ENCODE measurements at places on chromosomes 4 and X. TPM values are rescaled to one million over a fixed set of nuclear protein-coding genes. Genes with fewer than 3 reads are reported as not detected.
A peak's percentile ranks its signal among the peaks of the same experiment; 100 is the strongest.

GRCh38 chrX:73127700-73128241, 48.5 kb upstream of the PABPC1L2A start:
- peak; percentile 2 for DNase-seq

- no peak for DNase-seq
These were observed 9.5 kb upstream of the QRFPR start for GRCh38 chr4:121390335-121390734.

The ATP1B4 gene
- total RNA-seq, result not detected

GRCh38 chrX:131565909-131566308, 22.0 kb downstream of the OR13H1 start:
- DNase-seq, result no peak

DNA sequence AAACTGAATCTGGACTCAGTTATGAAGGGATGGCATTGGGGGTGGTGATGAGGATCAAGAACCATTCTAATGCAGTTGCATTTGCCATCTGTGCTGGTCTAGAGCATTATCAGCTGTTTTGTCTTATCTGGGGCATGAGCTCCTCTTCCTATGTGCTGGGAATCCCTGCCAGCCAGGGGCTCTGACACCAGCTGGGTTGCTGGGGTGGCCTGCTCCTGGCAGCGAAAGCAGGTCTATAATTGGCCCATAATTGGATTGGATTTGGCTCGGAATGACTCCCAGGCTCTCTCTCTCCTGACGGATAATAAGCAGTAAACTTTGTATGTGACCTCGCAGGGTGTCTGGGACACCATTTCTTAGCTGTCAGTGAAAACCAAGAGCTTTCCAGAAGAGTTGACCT, 34.1 kb downstream of the SMPX start:
- DNase-seq, result no peak

DNA sequence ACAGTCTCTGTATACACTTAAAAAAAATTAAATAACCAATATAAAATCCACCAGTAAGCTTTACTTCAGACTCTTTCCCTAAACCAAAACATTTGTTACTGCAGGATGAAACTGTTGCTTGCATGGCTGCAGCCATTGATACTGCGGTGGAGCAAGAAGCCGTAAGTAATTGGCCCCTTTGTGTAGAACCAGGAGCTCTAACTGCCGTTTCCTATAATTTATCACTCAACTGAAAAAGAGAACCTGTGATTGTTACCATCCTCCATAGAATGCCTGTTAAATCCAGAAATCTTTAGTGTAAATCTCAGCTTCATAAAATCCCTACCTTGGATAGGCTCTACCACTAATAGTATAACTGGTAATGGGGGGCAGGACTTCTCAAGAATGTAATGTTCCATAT, 62.6 kb downstream of the KIF4A start:
- DNase-seq, result no peak

DNA sequence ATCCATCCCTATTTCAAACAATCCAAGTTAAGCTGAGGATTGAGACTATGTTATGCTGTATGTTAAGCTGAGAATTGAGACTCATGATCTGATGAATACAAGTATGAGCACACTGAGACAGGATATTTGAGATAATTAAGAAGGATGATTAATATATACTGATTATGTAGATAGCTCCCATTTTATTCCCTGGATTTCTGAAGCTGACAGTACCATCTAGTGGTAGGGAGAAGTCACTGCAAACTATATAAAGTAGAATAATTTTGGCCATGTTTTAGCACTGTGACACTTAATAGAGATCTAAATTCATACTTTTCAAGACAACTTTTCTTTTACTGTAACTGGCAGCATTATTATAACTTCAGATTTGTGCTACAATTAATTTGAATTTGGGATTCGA, 63.8 kb upstream of the HPRT1 start:
- DNase-seq, result peak; percentile 18

GRCh38 chr4:180812783-180813182, 1430.4 kb upstream of the TENM3 start:
- DNase-seq, result no peak

DNA sequence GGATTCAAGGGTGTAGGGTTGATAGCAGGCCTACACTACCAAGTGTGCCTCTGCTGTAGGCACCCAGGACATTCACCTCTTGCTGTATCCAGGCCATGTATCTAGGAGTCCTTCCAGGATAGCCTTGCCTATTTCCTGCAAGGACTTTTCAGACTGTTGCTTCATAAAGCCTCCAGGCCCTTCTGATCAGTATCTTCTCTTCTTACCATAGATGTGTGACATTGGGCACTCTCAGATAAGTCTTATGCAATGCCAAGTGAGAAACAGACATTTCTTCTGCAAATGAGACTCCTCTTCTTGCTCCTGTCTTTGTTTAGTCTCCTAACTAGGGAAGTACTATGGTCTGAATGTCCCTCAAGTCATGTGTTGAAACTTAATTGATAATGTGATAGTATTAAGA, 386.8 kb downstream of the ANKRD50 start:
- DNase-seq, result no peak

The MAML3 gene
- 2.0 TPM for total RNA-seq

The RBM10 gene
- total RNA-seq, result 44.5 TPM

DNA sequence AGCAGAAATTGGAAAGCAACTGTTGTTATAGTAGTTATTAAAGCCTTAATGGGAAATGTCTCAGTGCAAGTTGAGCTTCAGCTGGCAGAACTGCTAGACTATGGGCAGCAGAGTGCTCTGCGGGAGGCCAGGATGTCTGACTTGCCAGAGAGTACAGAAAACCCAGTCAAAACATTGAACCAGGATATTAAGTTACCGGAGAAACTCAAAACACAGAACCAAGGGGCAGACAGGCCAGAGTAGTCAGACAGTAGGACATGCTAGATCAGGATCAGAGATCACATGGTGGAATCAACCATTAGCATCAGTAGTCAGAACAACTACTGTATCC, 72.9 kb upstream of the TNIP3 start:
- DNase-seq, result no peak

- DNase-seq, result peak; percentile 74
These were observed 54.6 kb upstream of the RAPGEF2 start for GRCh38 chr4:159048166-159048886.

The TAF7L gene
- total RNA-seq, result not detected

GRCh38 chr4:7860600-7861163, 79.0 kb downstream of the AFAP1 start:
- no peak for DNase-seq

GRCh38 chrX:150607201-150607600, 38.8 kb downstream of the MTM1 start:
- no peak for DNase-seq

DNA sequence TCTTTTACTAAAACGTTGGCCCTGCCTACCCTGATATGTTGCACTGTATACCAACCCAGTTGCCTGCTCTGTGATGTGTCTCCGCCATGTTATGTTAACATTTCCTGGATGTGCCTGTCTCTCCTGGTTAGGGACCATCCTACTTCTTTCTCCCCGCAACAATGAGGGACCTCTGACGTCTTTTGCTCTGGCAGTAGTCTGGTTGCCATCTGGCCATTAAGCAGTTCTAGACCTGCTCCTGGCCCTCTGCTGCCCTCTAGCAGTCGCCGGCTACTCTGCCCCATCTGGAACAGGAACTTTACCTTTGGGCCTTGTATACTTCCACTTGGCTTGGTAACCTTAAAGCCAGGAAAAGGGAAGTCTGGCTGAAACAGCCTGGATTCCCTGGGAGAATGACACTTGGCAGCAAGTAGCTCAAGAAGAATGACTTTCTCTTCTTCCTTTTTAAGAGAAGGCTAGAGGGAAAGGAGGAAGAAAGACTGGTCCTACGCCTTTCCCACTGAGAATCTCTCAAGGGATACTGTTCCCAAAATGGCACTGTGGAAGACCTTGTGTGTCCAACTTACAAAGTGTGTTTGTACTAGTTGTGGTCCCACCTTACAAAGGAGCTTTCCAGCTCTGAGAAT, 63.5 kb downstream of the GPC3 start:
- DNase-seq, result peak; percentile 29

The TSPAN5 gene
- 12.2 TPM for total RNA-seq

DNA sequence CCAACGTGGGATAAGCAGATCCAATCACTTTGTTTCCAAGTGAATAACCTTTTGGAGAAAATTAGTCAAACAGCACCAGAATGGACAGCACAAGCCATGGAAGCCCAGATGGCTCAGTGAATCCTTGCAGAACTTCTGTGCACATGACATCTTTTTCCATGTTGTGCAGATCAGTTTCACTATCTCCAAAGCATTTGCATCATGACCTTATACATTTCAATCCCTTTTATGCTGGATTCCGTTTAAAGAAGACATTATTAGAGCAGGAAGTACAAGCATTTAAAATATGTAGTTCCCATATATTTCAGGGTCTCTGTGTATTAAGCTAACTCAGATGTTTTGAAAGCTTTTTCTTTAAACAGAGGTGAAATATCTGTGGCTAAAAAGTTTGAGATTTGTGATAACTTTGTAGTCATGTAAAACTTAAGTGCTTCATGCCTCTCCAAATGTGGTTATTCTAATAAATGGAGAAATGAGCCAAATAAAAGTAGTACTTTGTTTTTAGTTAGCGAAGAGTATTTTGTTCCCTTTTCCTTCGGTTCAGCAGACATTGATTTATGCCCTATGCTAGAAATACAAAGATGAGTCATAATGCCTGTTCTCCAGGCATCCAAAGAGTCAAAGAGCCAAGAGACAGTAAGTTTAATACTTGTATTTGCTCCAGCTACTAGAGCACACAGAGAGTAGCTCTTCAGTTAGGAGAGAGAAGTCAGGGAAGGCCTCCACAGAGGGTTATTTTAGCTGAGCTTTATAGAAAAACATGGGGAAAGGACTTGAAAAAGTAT, 39.0 kb downstream of the PLAC8 start:
- DNase-seq, result peak; percentile 77

The SHROOM2 gene
- total RNA-seq, result 6.1 TPM

GRCh38 chrX:2336181-2336580, 164.6 kb downstream of the DHRSX start:
- no peak for DNase-seq

The VCX3B gene
- total RNA-seq, result not detected

- no peak for DNase-seq
These were observed 56.1 kb downstream of the KDR start for GRCh38 chr4:55069248-55069647.

DNA sequence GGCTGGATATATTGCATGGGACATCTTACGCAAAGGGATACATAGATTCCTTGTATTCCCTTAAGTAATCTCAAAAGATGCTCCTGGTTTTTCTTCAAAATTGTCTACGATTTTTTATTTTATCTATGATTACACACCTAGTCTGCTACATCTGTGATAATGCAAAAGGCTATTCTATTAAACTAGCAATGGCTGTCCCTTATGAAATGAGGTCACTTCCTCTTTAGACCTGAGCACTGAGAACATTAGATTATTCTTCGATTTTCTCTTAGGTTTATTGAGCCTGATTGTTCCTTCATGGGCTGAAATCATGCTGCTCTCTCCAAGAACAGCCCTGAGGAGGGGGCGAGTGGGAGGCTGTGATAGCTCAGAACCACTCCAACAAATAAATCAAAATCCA, 126.8 kb upstream of the ENPP6 start:
- DNase-seq, result no peak

The MAGEB1 gene
- not detected for total RNA-seq

- no peak for DNase-seq
These were observed 31.4 kb downstream of the HMX1 start for GRCh38 chr4:8840006-8840793.

The CACNA1F gene
- not detected for total RNA-seq

DNA sequence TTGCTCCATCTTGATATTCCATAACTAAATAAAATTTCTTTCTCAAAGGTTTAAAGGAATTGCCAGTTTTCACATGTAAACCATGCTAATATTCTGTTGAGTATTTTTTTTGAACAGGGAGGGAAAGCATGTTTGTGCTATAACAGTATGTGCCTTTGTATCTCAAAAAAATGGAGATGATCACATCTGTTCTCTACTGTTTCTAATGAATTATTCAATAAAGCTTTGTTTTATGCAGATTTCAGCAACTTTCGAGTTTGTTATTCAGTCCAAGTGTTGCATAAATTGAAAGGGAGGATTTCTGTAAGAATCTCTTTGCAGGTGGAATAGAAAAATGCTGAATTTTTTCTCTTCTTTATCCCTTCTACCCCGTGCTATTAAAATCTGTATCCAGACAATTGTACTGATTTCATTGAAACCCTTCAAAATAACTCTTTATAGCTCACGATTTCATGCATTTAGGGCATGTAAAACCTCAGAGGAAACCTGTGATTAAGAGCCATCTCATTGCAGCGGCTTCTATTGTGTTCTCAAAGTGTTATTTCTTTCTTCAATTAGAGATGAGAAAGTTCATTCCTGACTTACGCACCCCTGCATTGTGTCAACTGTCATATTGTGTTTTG, 42.1 kb downstream of the NEIL3 start:
- DNase-seq, result no peak

GRCh38 chr4:7549866-7550265, 115.1 kb upstream of the PSAPL1 start:
- no peak for DNase-seq

- DNase-seq, result peak; percentile 56
These were observed 112.4 kb downstream of the RNF150 start for GRCh38 chr4:141020801-141021261.

DNA sequence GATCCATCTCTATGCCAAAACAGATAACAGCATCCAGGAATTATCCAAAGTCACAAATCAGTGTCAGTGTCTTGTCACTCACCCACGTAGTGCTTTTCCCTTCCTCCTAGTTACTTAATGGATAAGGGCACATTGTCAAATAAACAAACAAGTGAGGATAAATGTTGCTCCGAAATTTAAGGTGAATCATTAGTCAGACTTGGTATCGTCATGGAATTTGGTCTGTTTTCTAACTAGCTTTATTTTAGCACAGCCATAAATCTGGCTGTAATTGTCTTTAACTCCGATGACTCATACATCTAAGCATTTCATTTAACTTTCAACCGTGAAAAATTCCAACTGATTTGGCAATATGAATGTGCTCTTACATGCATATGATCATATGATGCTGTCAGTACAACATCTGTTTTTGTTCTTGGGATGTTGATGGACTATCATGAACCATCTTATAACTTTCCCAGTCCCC, 83.3 kb downstream of the SNCA start:
- DNase-seq, result peak; percentile 100

GRCh38 chr4:83010522-83011318, at the start of gene LIN54:
LIN54 (minus strand) TSS chr4:83010823; CDS start chr4:82984844, 25,979 bp downstream.
- no peak for DNase-seq

DNA sequence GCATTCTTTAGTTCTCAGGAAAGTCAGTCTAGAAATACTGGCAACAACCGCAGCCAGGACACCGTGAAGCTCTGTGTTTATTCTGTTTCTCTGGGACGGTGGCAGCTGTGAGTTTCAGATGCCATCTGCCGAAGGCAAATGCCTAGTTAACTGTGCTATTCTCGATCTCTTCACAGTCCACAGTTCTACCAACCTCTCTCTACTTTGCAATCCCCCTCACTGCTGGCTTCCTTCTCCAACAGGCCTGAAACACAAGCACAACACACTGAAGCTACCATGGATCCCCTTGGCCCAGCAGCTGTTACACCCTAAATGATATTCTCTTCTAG, 118.8 kb downstream of the ZNF827 start:
- no peak for DNase-seq
